ENCODE measurements at places on chromosomes 12 and 14. TPM values are rescaled to one million over a fixed set of nuclear protein-coding genes. Genes with fewer than 3 reads are reported as not detected.

DNA sequence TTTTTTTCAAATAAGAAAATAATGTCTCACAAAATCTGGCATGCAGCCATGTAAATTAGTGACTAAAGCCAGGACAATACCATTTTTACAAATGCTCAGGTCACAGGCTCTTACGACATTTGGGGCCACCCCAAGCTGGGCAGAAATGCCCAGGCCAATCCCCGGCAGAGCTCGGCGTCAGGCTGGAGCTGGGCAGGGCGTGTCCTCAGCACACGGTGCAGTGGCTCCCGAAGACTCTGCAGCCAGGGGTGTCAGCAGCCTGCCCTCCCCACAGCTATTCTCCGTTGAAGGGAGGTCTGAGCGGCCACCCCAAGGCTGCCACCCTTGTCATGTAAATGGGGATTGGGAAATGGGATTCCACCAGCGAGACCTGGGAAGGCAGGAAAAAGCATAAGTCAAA lies 158.6 kb downstream of the DICER1 start:
- DNase-seq: no peak

The SLC4A8 gene
- 12.6 TPM for total RNA-seq

DNA sequence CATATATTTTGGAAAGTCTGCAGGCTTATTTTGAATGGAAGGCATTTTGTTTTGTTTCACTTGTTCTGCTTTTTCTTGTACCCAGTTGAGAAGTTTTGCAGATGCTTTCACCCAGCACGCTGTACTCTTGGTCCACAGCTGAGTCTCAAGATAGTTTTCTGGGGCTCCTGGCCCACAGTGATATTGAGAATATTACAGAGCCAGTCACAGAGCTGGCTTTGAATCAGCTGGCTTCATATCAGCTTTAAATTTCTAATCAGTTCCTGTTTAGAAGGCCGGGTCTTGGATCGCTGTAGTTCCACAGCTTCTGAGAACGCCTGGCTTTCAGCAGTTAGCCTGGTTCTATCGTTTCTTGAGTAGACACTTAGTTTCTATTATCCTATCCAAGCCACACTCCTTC lies 32.5 kb upstream of the PARP11 start:
- no peak for DNase-seq

DNA sequence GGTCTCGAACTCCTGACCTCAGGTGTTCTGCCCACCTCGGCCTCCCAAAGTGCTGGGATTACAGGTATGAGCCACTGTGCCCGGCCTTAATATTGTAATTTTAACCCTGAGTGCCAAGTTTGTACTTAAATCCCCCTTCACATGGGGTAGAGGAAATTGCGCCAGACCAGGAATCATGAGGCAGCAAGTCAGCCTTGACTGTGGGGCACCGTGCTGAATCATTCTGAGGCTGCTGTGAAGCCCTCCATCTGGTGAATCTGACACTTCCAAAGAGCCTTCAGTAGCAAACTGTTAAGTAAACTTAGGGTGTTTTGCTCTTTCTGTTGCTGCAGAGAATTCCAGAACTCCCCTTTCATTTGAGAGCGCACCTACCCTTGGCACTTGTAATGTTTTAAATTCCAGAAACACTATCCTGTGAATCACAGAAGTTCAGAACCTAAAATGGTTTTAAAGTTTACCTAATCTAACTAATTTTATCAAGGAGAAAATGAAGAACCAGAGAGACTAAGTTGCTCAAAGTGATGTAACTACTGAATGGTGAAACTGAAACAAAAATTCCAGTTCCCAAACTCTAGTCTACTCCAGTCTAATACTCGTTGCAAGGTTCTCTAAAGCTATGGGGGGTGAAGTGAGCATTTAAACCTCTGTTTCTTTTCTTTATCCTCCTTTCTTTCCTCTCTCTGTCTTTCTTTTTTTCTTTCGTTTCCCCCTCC lies 7.5 kb downstream of the HEBP1 start:
- no peak for DNase-seq

DNA sequence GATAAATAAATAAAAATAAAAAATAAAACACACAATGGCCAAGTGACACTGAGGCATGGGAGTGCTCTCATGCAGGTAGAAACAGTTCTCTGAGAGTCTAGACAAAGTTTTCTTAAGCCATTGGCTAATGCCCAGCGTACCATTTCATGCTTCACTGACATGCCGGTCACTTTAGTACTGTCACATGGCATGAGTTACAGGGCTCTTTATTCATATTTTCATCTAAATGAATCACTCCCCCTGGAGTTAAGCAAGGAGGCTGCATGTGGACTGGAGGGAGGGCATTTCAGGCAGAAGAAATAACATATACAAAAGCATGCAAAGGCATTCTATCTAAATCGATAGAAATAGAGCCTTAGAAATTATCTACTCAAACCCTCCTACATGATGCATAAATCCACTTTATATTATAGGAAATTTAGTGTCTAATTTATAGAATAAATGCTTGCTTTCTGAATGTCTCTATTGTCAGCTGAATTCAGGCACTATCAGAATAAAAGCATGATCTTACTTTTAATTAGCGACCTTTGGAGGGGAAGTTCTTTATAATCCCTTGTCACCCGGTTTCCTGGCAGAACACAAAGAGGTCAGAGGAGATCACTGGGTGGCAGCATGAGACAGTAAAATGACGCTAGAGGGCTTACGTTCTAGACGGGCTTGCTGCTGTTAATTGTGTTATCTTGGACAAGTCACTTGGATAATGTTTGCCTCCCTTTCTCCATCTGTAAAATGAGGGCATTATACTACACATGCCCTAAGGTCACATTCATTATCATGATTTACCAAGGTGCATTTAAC lies 17.5 kb downstream of the DYRK4 start:
- DNase-seq: peak; percentile 27

DNA sequence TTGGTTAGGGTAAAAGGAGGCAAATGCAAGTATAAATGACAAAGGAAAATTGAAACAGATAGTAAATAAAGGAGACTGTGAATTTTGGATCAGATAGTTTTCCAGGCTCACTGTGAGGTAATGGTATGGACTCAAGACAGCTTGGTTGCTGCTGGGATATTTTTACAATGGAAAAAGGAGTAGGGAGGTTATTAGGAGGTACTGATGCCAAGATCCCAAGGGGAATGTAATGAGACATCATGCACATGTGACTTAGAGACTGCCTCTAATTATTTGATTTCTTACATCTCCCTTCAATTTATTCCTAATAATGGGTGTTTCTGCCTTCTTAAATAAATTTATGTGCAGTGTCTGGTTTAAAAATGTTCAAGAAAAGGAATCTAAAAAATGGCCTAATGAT lies 56.9 kb downstream of the TAOK3 start:
- no peak for DNase-seq

All from activated CD8-positive, alpha-beta T cell treated with anti-CD3 and anti-CD28 coated beads, Interleukin-2, amount 10 ng/mL, durations not matched to agents 7 days and 5 days (primary cell).